Glomerular endothelial cell (primary cell): ENCODE measurements at places on chromosomes 5 and 9.

- no peak for DNase-seq
Measured at GRCh38 chr5:98066910-98067309, 706.6 kb upstream of the RGMB start.

DNA sequence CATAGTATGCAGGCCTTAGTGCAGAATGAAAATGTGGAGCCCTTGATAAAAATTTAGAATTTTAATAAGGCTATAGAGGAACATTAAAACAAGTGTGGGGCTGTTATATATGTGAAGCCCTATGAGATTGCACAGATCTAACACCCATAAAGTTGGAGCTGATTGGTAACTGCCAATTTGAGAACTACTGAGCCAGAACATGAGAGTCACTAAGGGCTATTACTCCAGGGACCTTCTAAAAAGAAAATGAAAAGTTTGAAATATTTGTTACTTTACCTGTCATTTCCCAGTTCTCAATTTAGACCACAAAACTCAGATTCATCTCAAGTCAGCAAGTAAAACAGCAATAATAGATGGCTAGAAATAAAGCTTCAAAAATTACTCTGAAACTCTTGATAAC lies 898.6 kb downstream of the TLE1 start:
- DNase-seq = no peak

DNA sequence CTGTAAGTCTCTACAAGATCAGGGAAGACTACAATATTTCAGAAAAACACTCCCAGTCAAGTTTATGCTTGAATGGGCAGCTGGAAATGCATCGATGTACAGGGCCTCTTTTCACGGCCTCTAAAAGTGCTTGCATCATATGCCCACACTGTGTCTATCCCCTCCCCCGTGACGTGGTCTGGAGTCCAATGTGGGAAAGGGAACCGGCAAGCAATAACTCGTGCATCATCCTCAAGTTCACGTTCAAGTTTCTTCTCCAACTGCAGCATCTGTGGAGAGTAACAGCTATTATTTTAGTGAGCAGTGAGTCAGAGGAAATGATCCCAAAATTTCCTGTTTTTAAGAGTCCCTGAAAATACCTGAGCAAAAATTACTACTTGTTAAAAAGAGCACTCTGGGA lies 22.3 kb downstream of the ATPSCKMT start:
- peak; percentile 29 for DNase-seq

DNA sequence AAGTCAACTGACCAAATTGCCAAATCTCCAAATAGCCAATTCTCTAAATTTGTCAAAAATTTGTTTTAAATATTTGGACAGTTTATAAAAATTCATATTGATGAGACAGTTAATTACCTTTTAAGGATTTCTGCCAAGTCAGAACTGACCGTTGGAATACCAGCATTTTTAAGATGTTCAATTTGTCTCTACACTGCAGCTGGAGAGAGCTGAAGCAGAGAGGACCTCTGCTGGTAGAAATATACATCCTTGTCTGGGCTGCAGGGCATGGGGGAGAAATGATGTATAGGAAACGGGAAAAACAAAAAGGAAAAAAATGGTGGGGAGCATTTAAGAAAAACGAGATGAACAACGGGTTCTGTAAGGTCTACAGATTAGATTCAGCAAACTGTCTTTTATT lies 16.8 kb downstream of the NR6A1 start:
- no peak for DNase-seq

- DNase-seq = no peak
Measured at GRCh38 chr9:127981559-127982121, 851 bp upstream of the EEIG1 start.
